T-helper 17 cell (primary cell): ENCODE measurements at places on chromosomes 4 and X.

DNA sequence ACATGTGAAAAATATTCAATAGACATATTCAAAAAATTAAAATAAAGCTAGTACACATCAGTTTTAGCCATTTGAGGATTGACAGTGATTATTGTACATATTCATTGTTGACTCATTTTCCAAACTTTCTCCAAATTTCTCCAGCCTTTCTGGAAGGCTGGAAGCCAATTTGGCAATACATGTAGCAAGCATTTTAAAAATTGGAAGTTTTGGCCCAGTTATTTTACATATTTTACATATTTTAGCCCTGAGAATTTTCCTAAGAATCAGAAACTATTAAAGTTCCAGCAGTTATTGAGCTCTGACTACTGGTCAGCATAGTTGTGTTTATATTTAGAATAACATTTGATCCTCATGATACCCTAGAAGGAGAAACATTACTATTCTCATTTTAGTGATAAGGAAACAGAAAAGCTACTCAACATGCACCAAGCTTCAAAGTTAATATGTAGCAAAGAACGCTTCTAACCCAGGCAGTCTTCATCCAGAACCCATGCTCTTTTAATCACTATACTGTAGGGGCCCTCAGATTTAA, 3.2 kb downstream of the CABS1 start:
- DNase-seq = no peak

GRCh38 chr4:171025343-171025742, 787.9 kb upstream of the GALNTL6 start:
- DNase-seq = no peak

DNA sequence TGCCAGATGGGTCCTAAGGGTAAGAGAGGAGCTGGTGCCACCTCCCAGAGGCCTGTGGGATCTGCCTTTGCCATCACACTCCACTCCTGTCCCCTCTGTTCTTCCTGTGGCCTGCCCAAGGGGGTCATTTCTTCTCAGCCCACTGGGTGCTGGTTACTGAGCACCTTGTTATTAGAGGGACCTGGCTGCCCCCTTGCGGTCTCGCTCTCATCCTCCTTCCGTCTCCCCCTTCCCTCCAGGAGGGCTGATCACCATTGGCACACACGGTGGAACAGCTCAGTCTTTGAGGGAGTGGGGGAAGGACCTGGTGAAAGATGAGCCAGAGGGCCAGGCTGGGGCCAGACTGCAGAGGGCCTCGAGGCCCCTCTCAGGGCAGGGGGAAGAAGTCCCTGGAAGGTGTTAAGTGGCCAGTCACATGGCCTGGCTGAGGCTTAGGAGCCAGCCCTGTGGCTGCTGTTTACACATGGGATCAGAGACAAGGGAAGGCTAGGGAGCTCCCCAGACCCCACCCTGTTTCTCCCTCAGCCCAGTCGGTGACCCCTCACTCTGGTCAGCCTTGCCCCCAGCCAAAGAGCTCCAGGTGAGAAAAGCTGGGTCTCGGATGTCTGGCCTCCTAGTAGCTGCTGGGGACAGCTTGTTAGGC, 68.1 kb downstream of the MTMR1 start:
- no peak for DNase-seq

DNA sequence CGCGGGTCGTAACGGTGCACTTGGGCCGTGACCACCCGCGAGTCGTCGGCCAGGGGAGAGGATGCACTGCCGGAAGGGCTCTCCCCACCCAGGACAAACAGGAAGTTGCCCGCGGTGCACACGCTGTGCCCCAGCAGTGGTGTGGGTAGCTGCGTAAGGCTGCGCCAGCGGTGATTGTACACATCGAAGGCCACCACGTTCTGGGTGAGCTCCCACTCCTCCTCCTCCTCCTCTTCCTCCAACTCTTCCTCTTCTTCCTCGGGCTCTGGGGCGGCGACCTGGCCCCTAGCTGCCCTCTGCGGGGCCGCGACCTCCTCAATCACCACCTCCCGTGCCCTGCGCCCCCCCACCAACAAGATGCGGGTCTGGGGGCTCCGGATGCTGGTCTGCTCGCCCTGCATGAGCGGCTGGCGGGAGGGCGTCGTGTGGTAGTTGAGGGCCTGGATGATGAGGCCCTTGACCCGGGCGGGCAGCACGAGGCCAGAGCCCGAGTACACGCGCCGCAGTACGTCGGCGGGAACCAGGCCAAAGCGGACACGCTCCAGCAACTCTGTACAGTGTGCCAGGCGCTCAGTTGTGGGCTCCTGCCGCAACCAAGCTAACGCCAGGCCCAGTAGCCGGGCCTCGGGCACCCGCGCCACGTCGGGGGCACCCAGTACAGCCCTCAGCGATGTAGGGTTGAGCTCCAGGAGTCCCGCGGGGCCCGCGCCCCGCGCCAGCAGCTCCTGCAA, 1.4 kb downstream of the KLHL34 start:
- no peak for DNase-seq

DNA sequence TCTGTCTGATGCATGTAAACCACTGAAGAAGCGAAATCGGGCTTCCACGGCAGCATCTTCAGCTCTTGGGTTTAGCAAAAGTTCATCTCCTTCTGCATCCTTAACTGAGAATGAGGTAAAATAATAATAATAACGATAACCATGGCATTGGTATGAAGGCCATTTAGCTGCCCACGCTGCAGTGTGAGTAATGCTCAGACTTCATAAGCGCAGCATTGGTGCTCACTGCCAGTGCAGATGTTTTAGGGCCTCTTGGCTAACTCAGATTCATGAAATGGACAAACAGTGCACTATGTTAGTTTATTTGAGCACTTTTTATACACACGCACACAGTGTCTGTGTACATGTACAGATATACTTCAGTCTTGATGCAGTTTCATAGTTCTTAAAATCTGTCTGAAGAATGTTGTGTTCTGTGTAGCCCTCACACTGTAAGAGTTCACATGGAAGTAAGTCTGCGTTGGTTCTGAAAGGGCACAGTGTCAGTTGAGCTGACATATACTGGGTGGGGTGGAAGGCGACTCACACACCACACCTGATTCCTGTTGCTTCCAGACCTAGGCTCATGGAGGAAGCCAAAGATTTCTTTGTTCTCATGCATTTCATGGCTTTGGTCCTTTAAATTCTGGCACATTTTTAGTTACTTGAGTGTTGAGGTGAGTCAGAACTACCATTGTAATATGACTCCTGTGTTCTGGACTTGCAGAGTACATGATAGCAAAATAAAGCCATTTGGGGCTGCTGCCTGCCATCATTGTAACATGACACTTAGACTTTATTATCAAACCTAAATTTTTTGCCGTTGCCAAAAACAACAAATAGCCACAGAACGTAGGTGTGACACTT, 68.7 kb downstream of the NSD2 start:
- no peak for DNase-seq

GRCh38 chrX:95076449-95076848, 1402.4 kb downstream of the FAM133A start:
- no peak for DNase-seq

- no peak for DNase-seq
These were observed 46.8 kb downstream of the PKD2 start for GRCh38 chr4:88054229-88054628.

- no peak for DNase-seq
These were observed 9.3 kb downstream of the TMEM144 start for GRCh38 chr4:158219623-158220022.

GRCh38 chr4:140113653-140114052, 40.3 kb downstream of the MAML3 start:
- no peak for DNase-seq

- DNase-seq = no peak
These were observed 90.9 kb upstream of the LNX1 start for GRCh38 chr4:53682196-53682595.

GRCh38 chr4:186051096-186051495, 17.9 kb upstream of the TLR3 start:
- DNase-seq = no peak

GRCh38 chrX:68835104-68835442, 6.3 kb downstream of the EFNB1 start:
- DNase-seq = no peak

GRCh38 chr4:77095101-77095821, 19.5 kb upstream of the CCNI start:
- peak; percentile 28 for DNase-seq

- DNase-seq = no peak
These were observed 33.4 kb downstream of the GRXCR1 start for GRCh38 chr4:42925921-42926320.

- no peak for DNase-seq
These were observed 103.9 kb downstream of the PPA2 start for GRCh38 chr4:105369988-105370387.

- DNase-seq = no peak
These were observed 5.6 kb downstream of the HAND2 start for GRCh38 chr4:173524218-173525117.

GRCh38 chrX:9349572-9350494, 115.0 kb upstream of the TBL1X start:
- no peak for DNase-seq

GRCh38 chrX:9845578-9845952, 59.3 kb downstream of the SHROOM2 start:
- no peak for DNase-seq

DNA sequence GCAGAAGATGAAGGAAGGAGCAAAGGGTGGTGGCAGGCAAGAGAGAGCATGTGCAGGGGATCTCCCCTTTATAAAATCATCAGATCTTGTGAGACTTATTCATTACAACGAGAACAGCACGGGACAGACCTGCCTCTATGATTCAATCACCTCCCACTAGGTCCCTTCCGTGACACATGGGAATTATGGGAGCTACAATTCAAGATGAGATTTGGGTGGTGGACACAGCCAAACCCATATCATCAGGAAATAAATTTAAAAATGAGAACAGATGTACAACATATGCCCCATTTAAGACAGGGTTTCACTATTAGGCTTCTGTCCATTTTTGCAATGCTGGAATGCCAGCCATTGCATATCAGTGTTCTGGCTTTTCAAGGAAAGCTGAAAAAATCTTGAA, 346.7 kb upstream of the SLIT2 start:
- no peak for DNase-seq

DNA sequence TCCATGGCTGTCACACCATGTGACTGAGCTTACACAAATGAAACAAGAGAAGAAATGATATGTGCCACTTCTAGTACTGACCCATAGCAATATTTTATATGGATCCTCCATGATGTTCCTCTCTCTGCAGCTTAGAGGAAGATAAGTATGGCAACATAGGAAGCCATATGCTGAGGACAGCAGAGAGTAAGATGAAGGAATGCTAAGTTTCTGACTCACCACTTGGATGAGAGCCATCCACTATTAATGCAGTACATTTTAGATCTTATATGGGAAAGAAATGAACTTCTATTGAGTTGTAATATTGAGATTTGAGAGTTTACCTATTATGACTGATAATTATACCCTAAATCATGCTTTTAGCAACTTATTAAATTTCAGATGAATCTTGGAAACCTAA, 386.9 kb upstream of the MAOA start:
- DNase-seq = no peak

- DNase-seq = peak; percentile 78
These were observed 940 bp upstream of the NSD2 start for GRCh38 chr4:1870328-1870577.

- no peak for DNase-seq
These were observed 165.1 kb upstream of the ATP6AP2 start for GRCh38 chrX:40415675-40416074.

GRCh38 chr4:123731035-123731434, 334.4 kb downstream of the SPRY1 start:
- DNase-seq = no peak

DNA sequence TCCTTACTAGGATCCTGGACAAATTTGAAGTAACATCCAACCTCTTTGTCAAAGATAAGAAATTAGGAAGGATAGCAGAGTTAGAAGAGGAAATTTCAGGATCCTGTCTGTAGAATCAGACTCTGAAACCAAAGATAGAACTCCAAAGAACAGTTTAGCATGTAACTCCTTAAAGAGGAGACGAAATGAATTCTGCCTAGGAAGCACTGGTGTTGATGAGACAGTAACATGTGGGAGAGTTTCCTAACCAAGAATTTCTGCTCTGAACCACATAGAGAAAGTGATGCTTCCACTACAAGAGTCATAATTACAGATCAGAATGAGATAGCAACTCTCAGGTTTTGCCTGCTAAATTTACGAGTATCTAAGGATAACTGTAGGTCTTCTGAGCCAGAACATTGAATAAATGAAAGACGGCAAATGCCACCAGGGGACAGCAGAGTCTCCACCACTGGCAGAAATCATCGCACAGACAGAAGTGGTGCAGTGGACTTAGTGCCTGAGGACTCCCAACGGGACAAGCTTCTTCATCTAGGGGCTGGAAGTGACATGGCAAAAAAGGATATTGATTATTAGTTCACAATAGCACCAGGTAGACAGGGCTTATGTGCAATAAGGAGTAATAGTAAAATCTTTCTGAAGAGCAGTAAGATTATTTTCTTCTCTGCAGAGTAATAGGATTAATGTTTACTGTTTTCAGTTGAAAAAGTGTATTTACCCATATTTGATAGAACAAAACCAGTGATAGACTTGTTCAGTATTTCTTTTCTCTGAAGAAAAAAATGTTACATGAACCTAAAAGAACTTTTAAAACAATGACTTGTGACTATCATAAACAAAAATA, 6.7 kb upstream of the PPID start:
- peak; percentile 28 for DNase-seq

- no peak for DNase-seq
These were observed 2582.2 kb downstream of the PCDH7 start for GRCh38 chr4:33302321-33302720.

GRCh38 chr4:15142201-15142600, 139.9 kb downstream of the CPEB2 start:
- DNase-seq = no peak

DNA sequence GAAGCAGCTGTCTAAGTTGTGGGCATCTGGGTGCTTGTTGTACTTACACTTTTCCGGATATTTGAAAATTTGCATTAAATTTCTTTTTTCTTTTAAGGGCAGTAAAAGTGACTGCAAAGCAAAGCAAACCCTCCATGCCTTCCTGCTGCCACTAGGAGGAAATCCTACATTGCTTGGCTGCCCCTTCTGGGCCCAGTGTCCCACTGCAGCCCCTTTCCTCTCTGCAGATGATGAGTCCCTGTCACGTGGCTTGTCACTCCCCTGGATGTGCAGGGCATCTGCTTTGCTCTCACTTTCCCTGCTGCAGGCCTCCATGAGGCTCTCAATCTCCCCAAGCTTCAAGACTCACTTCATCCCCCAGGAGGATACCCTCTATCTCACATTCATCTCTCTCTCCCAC, 12.7 kb downstream of the TSR2 start:
- DNase-seq = no peak

GRCh38 chr4:61619528-61619927, 419.4 kb downstream of the ADGRL3 start:
- no peak for DNase-seq

DNA sequence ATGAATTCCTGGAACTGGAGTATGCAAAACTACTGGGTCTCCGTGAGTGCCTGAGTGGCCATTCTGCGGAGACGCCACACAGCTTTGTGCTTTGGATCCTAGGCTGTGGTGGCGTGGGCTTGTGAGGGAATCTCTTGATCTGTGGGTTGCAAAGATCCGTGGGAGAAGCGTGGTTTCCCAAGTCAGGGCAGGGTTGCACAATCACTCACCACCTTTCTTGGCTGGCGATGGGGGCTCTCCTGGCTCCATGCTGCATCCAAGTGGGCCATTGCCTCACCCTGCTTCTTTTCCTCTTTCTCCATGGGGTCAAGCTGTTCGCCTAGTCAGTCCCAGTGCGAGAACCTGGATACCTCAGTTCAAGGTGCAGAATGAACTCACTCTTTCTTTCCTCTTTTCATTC, 62.5 kb downstream of the SLAIN2 start:
- no peak for DNase-seq

- DNase-seq = no peak
These were observed 37.7 kb upstream of the SLC16A2 start for GRCh38 chrX:74383611-74384010.

GRCh38 chrX:10107483-10107882, 49.3 kb upstream of the CLCN4 start:
- no peak for DNase-seq

GRCh38 chr4:84366161-84366560, 132.9 kb downstream of the NKX6-1 start:
- no peak for DNase-seq
